ENCODE measurements at places on chromosomes 11 and 22.

- no peak for DNase-seq
Observed at GRCh38 chr22:44366372-44367300, 53.9 kb upstream of the SHISAL1 start.

DNA sequence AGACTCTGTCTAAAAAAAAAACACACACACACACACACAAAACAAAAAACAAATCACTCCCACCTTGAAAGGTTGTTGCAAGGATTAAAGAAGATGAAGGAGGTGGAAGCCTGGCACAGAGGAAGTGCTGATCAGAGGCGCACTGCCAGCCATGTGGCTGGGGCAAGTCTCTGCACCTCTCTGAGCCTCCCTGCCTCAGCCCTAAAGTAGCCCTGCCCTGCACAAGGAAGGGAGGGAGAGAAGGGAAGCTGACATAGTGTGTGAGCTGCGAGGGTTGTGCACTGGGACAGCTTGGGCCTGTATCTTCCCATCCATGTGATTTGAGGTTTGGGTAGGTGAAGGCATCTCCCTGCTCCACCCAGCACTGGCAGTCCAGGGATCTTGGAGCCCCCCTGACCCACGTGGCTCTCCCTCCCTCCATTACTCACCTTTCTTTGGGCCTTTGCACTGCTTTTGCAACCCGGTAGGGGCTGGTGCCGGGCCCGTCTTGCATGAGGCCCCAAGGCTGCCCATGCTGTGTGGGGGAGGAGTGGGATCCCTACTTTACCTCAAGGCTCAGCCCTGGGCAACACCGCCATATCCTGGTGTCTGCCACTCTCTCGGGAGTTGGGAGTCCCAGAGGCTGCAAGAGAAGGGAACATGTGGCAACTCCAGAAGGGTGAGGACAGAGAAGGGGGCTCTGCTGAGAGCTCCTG lies 30.5 kb downstream of the IFT27 start:
- DNase-seq: no peak

GRCh38 chr11:103892603-103893002 lies 143.8 kb upstream of the DDI1 start:
- no peak for DNase-seq

- DNase-seq: no peak
Observed at GRCh38 chr22:43562843-43563242, 151.0 kb downstream of the MPPED1 start.

- no peak for DNase-seq
Observed at GRCh38 chr11:9274499-9275258, 9.5 kb upstream of the DENND5A start.

DNA sequence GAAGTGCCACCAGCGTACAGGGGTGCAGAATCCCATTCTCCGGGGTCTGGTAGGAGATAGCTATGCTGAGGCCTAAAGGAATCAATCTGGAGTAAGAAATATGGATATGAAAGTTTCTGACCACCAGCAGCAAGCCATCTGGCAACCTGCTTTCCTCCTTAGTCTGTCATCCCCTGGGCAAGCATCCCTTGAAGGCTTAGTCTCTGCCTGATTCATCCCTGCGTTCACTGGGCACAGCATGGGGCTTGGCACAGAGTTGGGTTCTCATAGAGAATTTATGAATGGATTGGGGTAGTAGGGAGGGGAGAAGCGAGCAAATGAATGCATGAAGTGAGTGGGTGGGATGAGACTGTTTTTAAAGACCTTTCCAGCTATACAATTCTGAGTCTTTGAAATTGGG lies 85.8 kb upstream of the NARS2 start:
- DNase-seq: no peak

GRCh38 chr11:126135235-126136176 lies 72.8 kb upstream of the CDON start:
- DNase-seq: no peak

- no peak for DNase-seq
Observed at GRCh38 chr11:35549787-35550186, 24.4 kb upstream of the PAMR1 start.

DNA sequence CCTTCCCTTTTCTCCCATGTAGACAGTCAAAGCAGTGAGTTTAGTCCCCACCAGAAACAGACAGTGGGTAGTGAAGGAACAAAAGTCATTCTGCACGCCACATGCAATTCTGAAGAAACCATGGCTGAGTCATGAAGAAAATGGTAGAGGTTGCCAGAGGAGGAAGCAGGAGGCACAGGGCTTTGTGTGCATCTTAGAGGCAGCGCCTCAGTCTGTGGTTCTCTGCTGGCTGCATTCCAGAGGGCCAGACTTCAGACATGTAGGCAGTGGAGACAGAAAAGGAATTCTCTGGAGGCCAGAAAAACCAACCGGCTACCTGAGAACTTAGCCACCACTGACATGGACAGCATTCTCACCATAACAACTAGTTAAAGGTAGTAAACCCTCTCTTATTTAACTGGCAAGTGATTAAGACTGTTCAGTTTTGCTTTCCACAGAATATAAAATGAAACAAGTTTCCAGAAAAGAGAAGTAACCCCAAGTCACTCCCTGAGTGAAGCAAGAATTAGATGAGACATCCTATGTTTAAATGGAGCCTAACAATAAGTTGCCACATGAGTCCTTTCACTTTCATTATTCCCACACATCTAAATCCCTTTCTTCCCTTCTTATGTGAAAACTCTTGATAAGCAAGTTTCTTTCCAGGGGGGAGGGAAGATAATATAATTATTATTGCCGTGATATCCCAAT lies 556.1 kb downstream of the SOX6 start:
- no peak for DNase-seq

- DNase-seq: peak; percentile 52
Observed at GRCh38 chr22:50085211-50085972, at the start of gene MLC1. MLC1 (minus strand) TSS chr22:50085426; CDS start chr22:50084902, 524 bp downstream.

- DNase-seq: no peak
Observed at GRCh38 chr11:125869521-125869920, 17.9 kb upstream of the HYLS1 start.

DNA sequence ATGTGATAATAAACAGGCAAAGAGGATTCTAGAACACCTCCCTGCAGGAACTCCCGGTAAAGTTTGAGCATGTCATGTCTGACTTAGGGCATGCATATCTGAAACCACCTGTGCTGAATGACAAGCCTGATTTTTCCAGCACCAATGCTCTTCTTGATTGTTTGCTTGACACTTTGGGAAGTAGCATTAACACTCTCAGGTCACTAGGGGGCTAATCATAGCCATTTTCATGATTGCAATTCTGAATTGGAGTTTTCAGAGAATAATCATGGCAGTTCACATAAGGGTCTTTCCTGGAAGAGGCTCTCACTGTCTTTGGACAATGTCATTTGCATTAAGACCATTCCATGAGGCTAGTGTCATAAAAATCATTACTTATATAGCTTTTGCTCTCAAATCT lies 234.4 kb upstream of the MTNR1B start:
- DNase-seq: no peak

DNA sequence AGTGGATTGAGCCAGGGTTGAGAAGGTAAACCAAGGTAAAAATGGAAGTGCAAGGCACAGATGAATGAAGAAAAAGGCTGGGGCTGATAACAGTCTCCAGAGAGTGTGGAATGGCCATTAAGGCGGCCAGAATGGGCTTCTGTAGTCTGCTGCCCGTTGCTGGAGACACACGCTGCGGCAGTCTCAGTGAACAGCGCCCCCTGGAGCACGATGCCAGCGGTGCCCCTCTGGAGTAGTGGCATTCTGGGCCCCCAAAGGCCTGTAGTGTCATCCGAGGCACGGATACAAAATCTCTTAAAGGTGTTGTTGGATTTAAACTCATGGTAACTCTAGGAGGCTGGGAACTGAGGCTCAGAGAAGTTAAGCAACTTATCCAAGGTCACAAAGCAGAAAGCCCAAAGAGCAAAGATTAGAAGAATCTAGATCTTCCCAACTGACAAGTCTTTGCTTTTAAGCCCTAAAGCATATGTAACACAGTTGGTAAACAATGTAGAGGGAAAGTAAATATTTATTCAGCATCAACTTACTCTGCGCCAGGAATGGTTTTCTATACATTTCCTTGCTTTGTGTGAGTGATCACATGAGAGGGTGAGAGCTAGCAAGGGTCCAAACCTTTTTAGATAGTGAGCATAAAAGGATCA lies 18.2 kb downstream of the KCNJ1 start:
- peak; percentile 80 for DNase-seq

GRCh38 chr11:79100093-79100910 lies 340.5 kb downstream of the TENM4 start:
- DNase-seq: peak; percentile 58

- no peak for DNase-seq
Observed at GRCh38 chr22:47160781-47161520, 398.5 kb downstream of the TBC1D22A start.

GRCh38 chr11:130634961-130635473 lies 186.6 kb downstream of the ADAMTS15 start:
- DNase-seq: peak; percentile 20

- DNase-seq: peak; percentile 21
Observed at GRCh38 chr11:3950996-3951660, 95.7 kb downstream of the STIM1 start.

- no peak for DNase-seq
Observed at GRCh38 chr22:43400449-43400848, 11.4 kb upstream of the MPPED1 start.

GRCh38 chr11:107741044-107741823 lies 29.4 kb upstream of the SLN start:
- DNase-seq: peak; percentile 21

DNA sequence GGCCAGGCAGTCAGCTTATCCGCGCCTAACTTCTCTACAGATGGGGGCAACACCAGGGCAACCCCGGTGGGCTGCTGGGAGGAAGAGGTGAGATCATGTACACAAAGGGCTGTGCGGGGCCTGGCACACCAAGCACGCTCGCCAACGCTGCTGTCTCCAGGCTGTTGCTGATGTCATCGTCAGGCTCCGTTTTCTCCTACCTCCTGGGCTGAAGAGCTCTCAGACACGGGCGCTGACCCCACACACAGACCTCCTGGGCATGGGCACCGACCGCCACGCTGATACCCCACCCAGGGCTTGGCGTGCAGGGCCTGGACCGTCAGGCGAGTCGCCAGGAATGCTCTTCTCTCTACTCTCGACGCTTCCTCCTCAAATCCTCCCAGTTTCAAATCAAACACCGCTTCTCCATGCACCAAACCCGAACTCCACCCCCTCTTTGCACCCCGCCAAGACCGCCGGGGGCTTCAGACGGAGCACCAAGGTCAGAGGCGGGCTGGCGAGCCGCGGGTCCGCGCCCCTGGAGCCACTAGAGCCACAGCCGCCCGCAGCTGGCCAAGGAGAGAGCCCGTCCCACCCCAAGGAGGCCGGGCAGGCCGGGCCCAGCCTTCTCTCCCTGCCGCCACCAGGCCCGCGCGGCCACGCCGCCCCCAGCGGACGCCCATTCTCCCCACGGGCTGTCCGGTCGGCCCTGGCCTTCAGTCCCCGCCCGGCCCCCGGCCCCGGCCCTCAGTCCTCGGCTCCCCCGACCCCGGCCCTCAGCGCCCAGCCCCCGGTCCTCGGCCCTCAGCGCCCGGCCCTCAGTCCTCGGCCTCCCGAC lies 772 bp downstream of the SBF1 start:
- peak; percentile 64 for DNase-seq

DNA sequence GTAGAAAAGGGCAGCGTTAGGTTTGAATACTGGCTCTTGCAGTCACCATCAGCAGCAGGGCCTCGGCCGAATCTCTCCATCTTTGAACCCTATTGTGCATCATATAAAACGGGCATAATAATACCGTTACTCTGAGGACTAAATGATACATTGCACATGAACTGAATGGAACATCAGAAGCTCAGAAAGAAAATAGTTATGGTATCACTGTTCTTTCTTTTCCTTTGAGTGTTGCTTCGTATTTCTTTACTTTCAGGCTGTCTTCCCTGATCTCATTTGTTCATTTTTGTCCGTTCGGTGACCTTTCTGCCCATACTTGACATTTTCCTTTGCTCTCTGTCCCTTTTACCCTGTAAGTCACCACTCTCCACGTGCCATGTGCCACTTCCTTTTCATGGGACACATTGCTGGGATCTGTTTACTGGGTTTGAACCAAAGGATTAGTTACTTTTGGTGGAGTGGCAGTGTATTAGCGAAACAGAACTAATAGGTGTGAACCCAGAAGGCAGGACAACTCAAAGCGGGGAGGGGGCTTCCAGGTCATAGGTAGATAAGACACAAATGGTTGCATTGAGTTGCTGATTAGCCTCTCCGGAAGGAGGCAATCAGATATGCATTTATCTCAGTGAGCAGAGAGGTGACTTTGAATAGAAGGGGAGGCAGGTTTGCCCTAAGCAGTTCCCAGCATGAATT lies 717 bp upstream of the ZNF202 start:
- DNase-seq: peak; percentile 15

DNA sequence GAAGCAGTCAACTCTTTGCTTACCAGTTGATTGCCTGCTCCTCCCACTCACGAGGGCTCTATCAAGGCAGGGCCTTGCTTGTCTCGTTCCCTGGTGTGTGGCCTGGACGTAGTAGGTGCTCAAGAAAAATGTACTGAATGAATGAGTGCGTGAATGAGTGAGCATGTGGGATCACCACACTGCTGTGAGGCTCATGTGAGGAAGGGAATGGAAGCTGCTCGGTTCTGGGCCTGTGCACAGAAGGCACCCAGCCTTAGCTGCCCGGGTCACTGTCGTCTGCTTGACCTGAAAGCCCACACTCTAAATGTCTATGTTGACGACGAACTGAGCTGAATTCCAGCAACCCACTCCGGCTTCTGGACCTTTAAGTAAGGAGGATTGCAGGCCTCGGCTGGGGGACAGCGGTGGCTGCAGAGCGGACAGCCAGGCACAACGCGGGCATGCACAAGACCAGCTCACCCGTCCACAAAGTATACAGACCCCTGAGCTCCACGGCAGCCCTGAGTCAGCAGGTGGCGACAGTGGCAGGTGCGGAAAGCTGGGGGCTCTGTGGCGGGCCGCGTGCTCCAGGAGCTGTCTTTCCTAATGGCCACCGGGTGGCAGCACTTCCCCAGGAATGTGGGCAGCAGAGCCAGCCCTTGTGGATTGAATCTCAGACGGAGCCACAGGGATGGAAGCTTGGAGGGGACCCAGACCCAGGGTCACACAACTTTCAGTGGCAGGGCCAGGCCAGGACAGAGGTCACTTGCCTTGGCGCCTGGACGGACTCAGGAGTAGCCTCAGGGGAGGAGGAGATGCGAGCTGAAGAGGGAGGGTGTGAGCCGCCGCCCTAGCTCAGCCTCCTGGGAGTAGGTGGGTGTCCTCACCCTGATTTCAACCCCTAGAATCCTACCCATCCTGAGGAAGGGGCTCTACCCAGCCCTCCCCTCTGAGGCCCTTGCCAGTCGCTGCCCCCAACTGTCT lies 5.0 kb upstream of the PICK1 start:
- peak; percentile 83 for DNase-seq

- no peak for DNase-seq
Observed at GRCh38 chr22:22935056-22935545, 47.5 kb downstream of the IGLL5 start.

GRCh38 chr11:85843929-85844328 lies 11.3 kb upstream of the CCDC83 start:
- DNase-seq: no peak

DNA sequence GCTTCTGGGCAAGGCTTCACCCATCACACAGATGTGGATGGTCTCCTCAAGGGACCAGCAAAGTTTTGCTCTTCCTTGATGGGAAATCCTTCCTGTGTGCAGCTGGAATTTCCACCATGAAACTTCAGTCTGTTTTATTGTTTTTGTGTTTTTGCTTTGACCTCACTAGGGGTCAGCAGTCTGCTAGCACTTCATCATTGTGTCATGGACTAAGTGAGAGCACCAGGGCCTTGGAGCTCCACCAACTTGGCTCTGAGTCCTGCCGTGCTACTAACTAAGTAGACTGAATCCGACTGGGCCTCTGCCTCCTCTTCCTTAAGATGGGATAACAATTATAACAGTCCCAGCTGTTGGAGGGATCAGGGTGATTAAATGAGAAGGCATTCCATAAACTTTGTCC lies 305.8 kb upstream of the NCAM1 start:
- DNase-seq: no peak

All from activated naive CD4-positive, alpha-beta T cell treated with anti-CD3 and anti-CD28 coated beads for 36 hours (primary cell).